ENCODE measurements at places on chromosomes 16 and 17.

DNA sequence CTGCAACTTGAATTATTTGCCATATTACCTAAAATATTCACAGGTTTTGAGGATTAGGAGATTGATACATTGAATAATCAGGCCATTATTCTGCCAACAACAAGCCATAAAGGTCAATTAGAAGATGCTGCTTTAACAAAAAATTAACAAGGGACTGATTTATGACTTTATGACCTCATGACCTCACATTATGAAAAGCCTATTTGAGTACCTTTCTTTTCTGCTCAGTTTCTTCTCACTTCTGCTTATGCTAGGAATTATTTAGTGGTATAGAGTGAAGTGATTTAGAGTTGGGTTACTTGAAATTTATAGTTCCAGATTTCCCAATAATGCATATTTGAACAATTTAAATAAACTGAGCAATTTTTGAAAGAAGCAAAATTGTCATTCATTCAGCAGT, 121.6 kb downstream of the CHD9 start:
- no peak for DNase-seq

- no peak for DNase-seq
Observed at GRCh38 chr17:41849251-41849990, 11.8 kb downstream of the KLHL10 start.

- DNase-seq: no peak
Observed at GRCh38 chr17:51083981-51084380, 36.7 kb downstream of the SPAG9 start.

- DNase-seq: no peak
Observed at GRCh38 chr17:4035081-4035680, 70.9 kb upstream of the ATP2A3 start.

DNA sequence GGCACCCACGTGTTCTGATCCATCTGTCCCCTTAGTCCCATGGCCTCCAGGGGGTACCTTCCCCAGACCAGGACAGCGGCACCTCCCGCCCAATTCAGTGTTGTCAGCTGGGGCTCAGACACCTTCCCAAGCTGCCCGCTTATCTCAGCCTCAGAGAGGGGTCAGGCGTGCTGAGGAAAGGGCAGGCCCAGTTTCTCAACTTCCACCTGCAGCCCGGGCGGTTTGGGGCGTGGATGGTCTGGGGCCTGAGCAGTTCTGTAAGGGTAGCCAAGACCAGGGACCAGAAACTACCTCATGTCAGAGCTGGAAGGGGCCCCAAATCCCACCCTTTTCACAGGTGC, 5.1 kb downstream of the PLCD3 start:
- DNase-seq: no peak

GRCh38 chr17:27466743-27467375, 10.6 kb downstream of the KSR1 start:
- DNase-seq: no peak

- DNase-seq: peak; percentile 30
Observed at GRCh38 chr17:61218438-61218837, 181.2 kb upstream of the TBX2 start.

- DNase-seq: no peak
Observed at GRCh38 chr17:2369551-2370210, 31.2 kb downstream of the MNT start.

- no peak for DNase-seq
Observed at GRCh38 chr17:2089021-2089422, 34.1 kb downstream of the HIC1 start.

DNA sequence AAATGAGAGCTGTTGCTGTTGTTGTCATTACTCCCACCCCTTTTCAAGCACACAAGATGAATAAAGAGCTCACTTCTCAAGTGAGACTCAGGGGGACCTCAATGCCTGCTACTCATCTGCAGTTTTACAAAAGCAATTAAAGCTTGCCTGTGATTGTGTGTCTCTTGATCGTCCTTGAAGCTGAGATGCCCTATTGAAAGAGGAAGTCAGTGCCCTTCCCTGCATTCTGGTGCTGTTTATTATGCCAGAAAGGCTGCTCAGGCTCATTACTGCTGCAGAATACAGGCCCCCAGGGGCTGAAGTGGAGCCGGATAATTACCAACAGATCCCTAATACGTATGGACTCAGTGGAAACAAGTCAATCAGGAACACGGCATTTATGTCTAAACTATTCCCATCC, 147.2 kb downstream of the HS3ST2 start:
- DNase-seq: no peak

DNA sequence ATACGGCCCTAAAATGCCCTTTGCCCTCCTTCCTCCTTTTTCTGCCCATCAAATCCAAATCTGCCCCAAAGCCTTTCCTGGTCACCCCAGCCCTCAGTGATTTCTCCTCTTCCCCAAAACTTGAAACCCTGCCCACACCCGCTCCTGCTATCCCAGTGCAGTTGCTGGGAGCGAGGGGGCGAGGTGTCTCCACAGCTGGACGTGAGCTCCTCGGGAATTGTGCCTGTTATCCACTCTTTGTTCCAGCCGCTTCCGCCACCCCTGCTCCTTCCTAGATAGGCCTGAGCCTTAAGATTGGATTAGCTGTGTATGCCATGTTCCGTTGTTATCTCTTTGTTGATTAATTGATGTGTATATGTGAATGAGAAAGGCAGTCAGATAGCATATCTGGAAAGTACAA, 2.6 kb upstream of the KRT35 start:
- no peak for DNase-seq

- no peak for DNase-seq
Observed at GRCh38 chr17:40518401-40519088, 17.1 kb upstream of the TNS4 start.

- DNase-seq: no peak
Observed at GRCh38 chr16:72853575-72854266, 194.2 kb downstream of the ZFHX3 start.

Measured in AG04450 (cell line).